ENCODE measurements at places on chromosomes 7 and 10. TPM values are rescaled to one million over a fixed set of nuclear protein-coding genes. Genes with fewer than 3 reads are reported as not detected.

Gene RNF133
- not detected for polyA plus RNA-seq

- no peaks in the 10 kb centered on the region for H3K4me1 ChIP-seq
- H3K27ac ChIP-seq: no peak overlapping the region
- no peak overlapping the region for H3K4me3 ChIP-seq
- no peaks in the 10 kb centered on the region for H3K36me3 ChIP-seq
- no peak for DNase-seq
- peaks cover 40% of the 10 kb centered on the region for H3K27me3 ChIP-seq
These were observed 276.4 kb downstream of the TCF7L2 start for GRCh38 chr10:113226399-113226798.

Gene OR13A1
- polyA plus RNA-seq: 0.15 TPM

Gene NYAP1
- polyA plus RNA-seq: not detected

Gene SHOC2
- 57.7 TPM for polyA plus RNA-seq

Gene ACHE
- not detected for polyA plus RNA-seq

GRCh38 chr7:32611201-32612099 lies 116.2 kb downstream of the AVL9 start:
- H3K4me1 ChIP-seq: no peaks in the 10 kb centered on the region
- H3K4me3 ChIP-seq: no peak overlapping the region
- H3K27me3 ChIP-seq: no peaks in the 10 kb centered on the region
- H3K36me3 ChIP-seq: no peaks in the 10 kb centered on the region
- H3K27ac ChIP-seq: no peak overlapping the region

DNA sequence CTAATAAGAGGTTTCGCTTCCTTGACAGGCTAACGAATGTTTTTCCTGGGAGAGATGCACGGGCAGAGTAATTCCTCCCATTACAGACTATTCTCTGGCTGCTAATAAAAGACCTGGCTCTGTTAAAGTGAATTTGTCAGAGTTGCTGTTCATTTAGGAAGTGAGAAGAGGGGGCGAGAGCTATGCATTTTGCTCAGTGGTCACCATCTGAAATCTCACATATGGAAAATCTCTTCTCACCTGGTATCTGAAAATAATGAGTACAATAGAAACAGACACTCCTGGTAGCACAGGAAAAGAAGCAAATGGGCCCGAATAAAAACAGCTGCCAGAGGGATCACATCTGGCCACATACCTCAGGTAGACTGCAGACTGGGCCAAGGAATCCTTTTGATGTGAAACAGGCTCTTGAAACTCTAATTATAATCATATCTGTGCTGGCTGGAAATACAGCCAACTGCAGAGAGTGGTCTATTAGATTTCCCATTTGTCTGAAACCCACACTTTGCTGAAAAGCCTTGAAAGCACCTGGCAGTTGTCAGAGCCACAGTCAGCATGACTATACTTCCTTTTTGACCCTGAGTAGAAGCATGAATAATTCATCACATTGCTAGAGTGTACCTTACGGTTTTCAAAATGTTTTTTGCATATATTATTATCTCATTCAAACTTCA lies 33.6 kb downstream of the AOAH start:
- H3K4me3 ChIP-seq: peak overlapping the region; percentile 46
- H3K36me3 ChIP-seq: peaks cover 6% of the 10 kb centered on the region
- H3K27me3 ChIP-seq: no peaks in the 10 kb centered on the region
- peak overlapping the region; percentile 62 for H3K27ac ChIP-seq

Gene NEUROD6
- polyA plus RNA-seq: not detected

- DNase-seq: no peak
- H3K27me3 ChIP-seq: no peaks in the 10 kb centered on the region
- H3K4me3 ChIP-seq: no peak overlapping the region
- peaks cover 22% of the 10 kb centered on the region for H3K4me1 ChIP-seq
- H3K27ac ChIP-seq: peak overlapping the region; percentile 15
These were observed 50.5 kb upstream of the CAMK2B start for GRCh38 chr7:44375926-44376342.

Gene PAX4
- not detected for polyA plus RNA-seq

Gene TSPAN15
- 0.92 TPM for polyA plus RNA-seq

GRCh38 chr7:212754-213153 lies 20.4 kb downstream of the FAM20C start:
- no peak overlapping the region for H3K4me3 ChIP-seq
- H3K27ac ChIP-seq: no peak overlapping the region
- no peak for DNase-seq
- no peaks in the 10 kb centered on the region for H3K27me3 ChIP-seq

- H3K4me3 ChIP-seq: no peak overlapping the region
- no peak for DNase-seq
- H3K36me3 ChIP-seq: no peaks in the 10 kb centered on the region
- no peaks in the 10 kb centered on the region for H3K4me1 ChIP-seq
- H3K27me3 ChIP-seq: no peaks in the 10 kb centered on the region
These were observed 66.4 kb downstream of the MTURN start for GRCh38 chr7:30201161-30201666.

DNA sequence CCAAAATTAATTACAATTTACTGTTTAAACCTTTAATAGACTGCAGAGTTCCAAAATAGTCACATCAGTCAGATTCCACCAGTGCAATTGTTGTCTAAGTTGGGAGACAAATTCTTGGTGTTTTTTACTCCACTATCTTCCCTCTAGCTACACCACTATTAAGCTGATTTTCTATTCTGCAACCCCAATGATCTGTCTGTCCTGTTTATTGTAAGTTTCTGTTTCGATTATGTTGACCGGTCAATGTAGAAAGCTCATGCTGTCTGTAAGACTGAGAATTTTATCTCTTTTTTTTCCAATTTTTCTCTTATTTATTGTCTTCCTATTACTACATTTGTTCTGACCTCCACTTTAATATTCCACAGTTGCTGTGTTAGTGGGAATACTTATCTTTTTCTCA lies 557.5 kb downstream of the SH2D4B start:
- DNase-seq: no peak
- H3K4me1 ChIP-seq: no peaks in the 10 kb centered on the region
- H3K27me3 ChIP-seq: peaks cover 19% of the 10 kb centered on the region
- H3K27ac ChIP-seq: no peak overlapping the region

Gene PRR15
- polyA plus RNA-seq: not detected

GRCh38 chr10:133455611-133456031 lies 1.9 kb downstream of the SCART1 start:
- no peak overlapping the region for H3K27ac ChIP-seq
- H3K4me1 ChIP-seq: no peaks in the 10 kb centered on the region
- H3K4me3 ChIP-seq: no peak overlapping the region
- H3K36me3 ChIP-seq: peaks cover 2% of the 10 kb centered on the region
- H3K27me3 ChIP-seq: peaks cover 2% of the 10 kb centered on the region

DNA sequence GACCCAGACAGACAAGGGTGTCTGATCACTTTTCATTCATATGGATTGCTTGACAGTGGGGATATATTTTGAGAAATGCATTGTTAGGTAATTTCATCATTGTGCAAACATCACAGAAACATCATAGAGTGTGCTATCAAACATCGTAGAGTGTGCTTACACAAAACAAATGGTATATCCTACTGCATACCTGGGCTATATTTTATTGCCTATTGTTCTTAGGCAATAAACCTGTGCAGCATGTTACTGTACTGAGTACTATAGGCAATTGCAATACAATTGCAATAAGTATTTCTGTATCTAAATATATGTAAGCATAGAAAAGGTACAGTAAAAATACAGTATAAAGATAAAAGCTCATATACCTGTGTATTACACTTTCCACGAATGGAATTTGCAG lies 319.1 kb downstream of the KIF20B start:
- H3K27ac ChIP-seq: no peak overlapping the region
- DNase-seq: no peak
- no peaks in the 10 kb centered on the region for H3K4me1 ChIP-seq
- H3K4me3 ChIP-seq: no peak overlapping the region
- no peaks in the 10 kb centered on the region for H3K36me3 ChIP-seq

- H3K4me1 ChIP-seq: peaks cover 33% of the 10 kb centered on the region
- peak overlapping the region; percentile 87 for H3K4me3 ChIP-seq
- DNase-seq: no peak
- H3K27me3 ChIP-seq: no peaks in the 10 kb centered on the region
- peak overlapping the region; percentile 95 for H3K27ac ChIP-seq
These were observed 269.9 kb upstream of the MKLN1 start for GRCh38 chr7:131057794-131058070.

GRCh38 chr10:64286533-64286932 lies 765.3 kb downstream of the REEP3 start:
- DNase-seq: no peak
- H3K4me1 ChIP-seq: no peaks in the 10 kb centered on the region
- no peak overlapping the region for H3K4me3 ChIP-seq
- no peak overlapping the region for H3K27ac ChIP-seq
- no peaks in the 10 kb centered on the region for H3K27me3 ChIP-seq

DNA sequence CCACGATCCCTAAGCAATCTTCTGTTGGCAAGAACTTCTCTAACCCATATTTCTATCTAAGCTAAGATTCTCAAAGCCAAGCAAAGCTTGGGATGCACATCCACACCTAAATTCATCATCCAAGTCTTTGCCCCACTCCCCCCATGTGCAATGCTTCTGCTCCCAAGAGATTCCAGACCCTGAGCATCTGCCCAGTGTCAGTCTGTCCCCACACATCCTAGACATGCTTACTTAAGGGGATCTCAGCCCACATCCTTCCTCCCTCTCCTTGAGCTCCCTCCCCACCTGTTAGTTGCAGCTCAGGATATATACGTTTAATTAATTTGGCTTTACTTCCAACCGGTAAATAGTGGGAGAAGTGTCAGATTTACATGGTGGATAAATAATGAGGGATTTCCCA lies 17.0 kb upstream of the TMEM273 start:
- no peaks in the 10 kb centered on the region for H3K4me1 ChIP-seq
- H3K36me3 ChIP-seq: no peaks in the 10 kb centered on the region
- H3K27ac ChIP-seq: no peak overlapping the region
- peaks cover 12% of the 10 kb centered on the region for H3K27me3 ChIP-seq
- no peak for DNase-seq

DNA sequence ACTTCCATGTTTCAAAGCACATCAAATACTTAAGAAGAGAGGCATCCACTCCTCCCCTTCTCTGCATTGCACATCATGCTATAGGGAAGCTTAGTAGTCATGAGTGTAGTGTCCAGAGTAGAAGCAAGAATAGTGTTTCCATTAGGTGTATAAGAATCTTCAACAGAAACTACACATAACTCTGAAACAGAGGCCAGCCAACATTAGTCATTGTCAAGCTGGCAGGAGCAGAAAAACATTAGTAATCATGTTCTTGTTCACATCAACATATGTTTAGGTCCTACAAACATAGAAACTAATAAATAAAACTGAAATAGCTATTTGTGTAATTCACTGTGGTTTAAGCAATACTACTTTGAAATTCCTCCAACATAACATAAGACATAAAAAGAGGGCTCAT lies 370.2 kb downstream of the PPP1R3A start:
- no peaks in the 10 kb centered on the region for H3K36me3 ChIP-seq
- H3K4me1 ChIP-seq: no peaks in the 10 kb centered on the region
- no peak overlapping the region for H3K4me3 ChIP-seq
- no peak overlapping the region for H3K27ac ChIP-seq
- no peaks in the 10 kb centered on the region for H3K27me3 ChIP-seq
- DNase-seq: no peak

Gene PIP
- polyA plus RNA-seq: not detected

GRCh38 chr10:22314852-22315251 lies 1.3 kb upstream of the COMMD3 start:
- peaks cover 11% of the 10 kb centered on the region for H3K27me3 ChIP-seq
- peaks cover 3% of the 10 kb centered on the region for H3K4me1 ChIP-seq
- no peak for DNase-seq
- no peak overlapping the region for H3K27ac ChIP-seq
- H3K36me3 ChIP-seq: no peaks in the 10 kb centered on the region

- H3K4me1 ChIP-seq: peaks cover 2% of the 10 kb centered on the region
- H3K27ac ChIP-seq: no peak overlapping the region
- no peaks in the 10 kb centered on the region for H3K27me3 ChIP-seq
- no peaks in the 10 kb centered on the region for H3K36me3 ChIP-seq
- DNase-seq: no peak
These were observed 8.4 kb downstream of the RPEL1 start for GRCh38 chr10:103254113-103254512.

DNA sequence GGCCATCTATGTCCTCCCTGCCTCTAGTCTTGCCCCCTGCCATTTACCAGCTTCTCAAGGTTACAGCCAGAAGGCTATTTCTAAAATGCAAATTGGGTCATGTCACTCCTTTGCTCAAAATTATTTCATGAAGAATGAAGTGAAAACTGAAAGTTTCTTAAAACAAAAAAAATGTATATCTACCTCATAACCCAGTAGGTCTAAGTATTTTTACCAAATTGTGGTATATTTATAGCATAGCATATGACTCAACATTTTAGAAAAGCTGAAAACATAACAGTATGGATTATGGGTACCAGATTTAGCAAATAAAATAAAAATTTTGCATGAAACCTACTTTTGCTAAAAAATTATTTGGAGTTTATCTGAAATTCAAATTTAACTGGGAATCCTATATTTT lies 78.4 kb downstream of the SLC16A9 start:
- H3K4me3 ChIP-seq: no peak overlapping the region
- peaks cover 11% of the 10 kb centered on the region for H3K27me3 ChIP-seq
- no peaks in the 10 kb centered on the region for H3K4me1 ChIP-seq
- no peaks in the 10 kb centered on the region for H3K36me3 ChIP-seq
- H3K27ac ChIP-seq: no peak overlapping the region
- no peak for DNase-seq

- H3K27ac ChIP-seq: no peak overlapping the region
- H3K4me3 ChIP-seq: no peak overlapping the region
- peaks cover 81% of the 10 kb centered on the region for H3K36me3 ChIP-seq
- H3K4me1 ChIP-seq: peaks cover 8% of the 10 kb centered on the region
- no peak for DNase-seq
These were observed 15.9 kb downstream of the UBN2 start for GRCh38 chr7:139246905-139247304.

GRCh38 chr10:1057106-1057657 lies 997 bp downstream of the WDR37 start:
- DNase-seq: no peak
- H3K4me1 ChIP-seq: peaks cover 90% of the 10 kb centered on the region
- H3K36me3 ChIP-seq: peaks cover 4% of the 10 kb centered on the region
- peak overlapping the region; percentile 97 for H3K27ac ChIP-seq
- peak overlapping the region; percentile 97 for H3K4me3 ChIP-seq

GRCh38 chr7:2016761-2017480 lies 215.8 kb downstream of the MAD1L1 start:
- DNase-seq: no peak
- H3K36me3 ChIP-seq: peaks cover 11% of the 10 kb centered on the region
- H3K4me3 ChIP-seq: no peak overlapping the region
- H3K4me1 ChIP-seq: peaks cover 38% of the 10 kb centered on the region
- peak overlapping the region; percentile 62 for H3K27ac ChIP-seq

GRCh38 chr10:10364902-10365301 lies 652.8 kb upstream of the CELF2 start:
- H3K4me3 ChIP-seq: no peak overlapping the region
- peaks cover 14% of the 10 kb centered on the region for H3K27me3 ChIP-seq
- H3K4me1 ChIP-seq: no peaks in the 10 kb centered on the region
- H3K27ac ChIP-seq: no peak overlapping the region
- no peak for DNase-seq

DNA sequence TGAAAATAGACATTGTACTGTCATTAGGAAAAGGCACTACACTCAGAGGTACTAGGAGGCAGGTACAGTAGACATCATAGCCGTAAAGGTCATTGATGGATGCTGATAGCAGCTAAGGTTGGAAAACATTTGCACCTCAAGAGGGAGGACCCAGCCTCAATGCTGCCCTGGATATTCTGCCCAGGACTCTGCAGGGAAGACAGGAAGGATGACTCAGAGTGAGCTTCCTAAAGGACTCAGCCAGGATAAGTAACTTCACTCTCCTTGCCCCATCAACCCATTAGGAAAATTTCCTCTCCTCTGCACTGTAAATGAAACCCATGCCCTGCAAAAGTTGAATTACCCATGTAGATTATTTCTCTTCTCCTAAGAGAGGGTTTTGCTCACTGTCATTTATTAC lies 617.9 kb upstream of the MKI67 start:
- H3K36me3 ChIP-seq: no peaks in the 10 kb centered on the region
- no peak overlapping the region for H3K27ac ChIP-seq
- DNase-seq: no peak
- no peak overlapping the region for H3K4me3 ChIP-seq
- no peaks in the 10 kb centered on the region for H3K4me1 ChIP-seq
- H3K27me3 ChIP-seq: peaks cover 33% of the 10 kb centered on the region

Gene BHLHA15
- polyA plus RNA-seq: 0.47 TPM

Data from naive thymus-derived CD8-positive, alpha-beta T cell (primary cell).